ENCODE measurements at places on chromosomes 16 and 17. TPM values are rescaled to one million over a fixed set of nuclear protein-coding genes. Genes with fewer than 3 reads are reported as not detected.

Gene CMTR2
- 21.9 TPM for total RNA-seq

Gene GPR142
- not detected for total RNA-seq

Gene CCL17
- total RNA-seq = not detected

Gene SLC2A4
- total RNA-seq = under 0.01 TPM

Gene SLC16A13
- under 0.01 TPM for total RNA-seq

- DNase-seq = peak; percentile 65
Measured at GRCh38 chr17:8060274-8060673, 21.4 kb downstream of the ALOX15B start.

- no peak for DNase-seq
Measured at GRCh38 chr16:21526923-21527807, 72.2 kb upstream of the METTL9 start.

- no peak for DNase-seq
Measured at GRCh38 chr16:15644267-15644961, 1.5 kb upstream of the MARF1 start.

DNA sequence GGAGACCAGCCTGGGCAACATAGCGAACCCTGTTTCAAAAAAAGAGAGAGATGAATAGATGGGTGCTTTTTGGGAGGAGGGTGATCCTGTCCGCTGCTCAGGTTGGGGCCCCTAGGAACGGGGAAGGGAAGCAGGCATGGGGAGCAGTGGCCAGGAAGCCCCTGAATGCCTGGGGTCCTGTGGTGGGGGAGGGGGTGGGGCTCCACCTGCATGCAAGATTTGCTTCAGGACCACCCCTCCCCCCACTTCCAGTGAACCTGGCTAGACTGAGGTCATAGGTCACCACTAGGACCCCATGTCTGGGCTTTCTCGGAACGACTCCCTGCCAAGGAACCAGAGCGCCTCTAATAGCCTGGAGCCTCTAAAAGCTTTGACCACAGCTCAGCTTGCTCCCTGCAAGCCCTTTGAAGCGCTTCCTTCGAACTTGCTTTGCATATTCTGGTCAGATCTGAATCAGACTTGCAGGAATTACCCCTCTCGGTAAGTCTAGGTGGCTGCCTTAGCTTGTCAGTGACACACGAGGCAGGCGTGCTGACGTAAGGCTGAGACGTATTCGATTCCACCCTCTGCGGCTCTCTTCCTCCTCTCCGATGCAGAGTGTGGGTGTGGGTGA, 3.7 kb downstream of the SOCS3 start:
- DNase-seq = peak; percentile 98

GRCh38 chr17:48025904-48026501, 11.6 kb downstream of the COPZ2 start:
- DNase-seq = no peak

GRCh38 chr16:85663891-85664321, 24.8 kb downstream of the GINS2 start:
- DNase-seq = peak; percentile 28

- DNase-seq = peak; percentile 18
Measured at GRCh38 chr17:43545383-43545632, 832 bp downstream of the ETV4 start.

- DNase-seq = no peak
Measured at GRCh38 chr17:82463391-82463790, 4.8 kb downstream of the NARF start.

DNA sequence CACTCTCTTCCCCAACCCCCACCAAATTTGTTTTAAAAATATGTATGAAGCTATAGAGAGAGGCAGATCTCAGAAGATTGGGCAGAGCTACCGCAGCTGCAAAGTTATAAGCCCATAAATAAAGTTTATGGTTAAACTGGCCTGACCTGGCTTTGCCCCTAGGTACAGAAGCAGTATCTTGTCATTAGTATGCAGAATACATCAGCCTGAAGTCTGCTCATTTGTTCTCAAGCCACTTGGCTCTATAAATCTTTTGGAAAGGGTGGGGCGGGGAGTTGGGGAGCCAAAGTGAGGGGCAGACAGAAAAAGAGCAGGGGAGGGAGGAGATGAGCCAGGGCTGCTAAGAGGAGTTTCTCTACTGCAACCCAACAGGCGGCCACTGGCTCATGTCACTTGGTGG, 113.2 kb downstream of the SOX9 start:
- no peak for DNase-seq
